ENCODE measurements at places on chromosomes 3 and 15.

- no peak for DNase-seq
Measured at GRCh38 chr3:27208961-27209616, 160.1 kb downstream of the NEK10 start.

DNA sequence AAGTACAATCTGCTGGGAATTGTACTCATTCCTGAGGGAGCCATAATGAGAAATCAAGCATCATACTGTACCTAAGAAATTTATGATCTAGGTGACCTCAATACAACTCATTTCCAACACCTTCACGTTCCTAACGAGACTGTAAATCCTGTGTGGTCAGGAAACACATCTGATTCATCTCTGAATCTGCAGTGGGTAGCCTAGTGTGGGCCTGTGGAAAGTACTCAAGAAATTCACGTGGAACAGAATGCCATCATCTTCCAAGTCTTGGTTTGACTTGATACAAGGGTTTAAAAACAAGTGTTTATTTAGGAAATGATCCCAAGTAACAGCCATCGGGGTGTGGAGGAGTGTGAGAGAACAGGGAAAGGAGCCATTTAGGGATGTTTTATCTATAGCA lies 568.9 kb downstream of the EDEM1 start:
- DNase-seq: no peak

- DNase-seq: no peak
Measured at GRCh38 chr3:170419557-170420087, 954 bp downstream of the CLDN11 start.

- DNase-seq: peak; percentile 9
Measured at GRCh38 chr3:47283591-47284364, 1.0 kb downstream of the KLHL18 start.

- DNase-seq: no peak
Measured at GRCh38 chr15:47523681-47524475, 193.4 kb upstream of the SEMA6D start.

- no peak for DNase-seq
Measured at GRCh38 chr3:175222356-175222755, 363.2 kb downstream of the NAALADL2 start.

DNA sequence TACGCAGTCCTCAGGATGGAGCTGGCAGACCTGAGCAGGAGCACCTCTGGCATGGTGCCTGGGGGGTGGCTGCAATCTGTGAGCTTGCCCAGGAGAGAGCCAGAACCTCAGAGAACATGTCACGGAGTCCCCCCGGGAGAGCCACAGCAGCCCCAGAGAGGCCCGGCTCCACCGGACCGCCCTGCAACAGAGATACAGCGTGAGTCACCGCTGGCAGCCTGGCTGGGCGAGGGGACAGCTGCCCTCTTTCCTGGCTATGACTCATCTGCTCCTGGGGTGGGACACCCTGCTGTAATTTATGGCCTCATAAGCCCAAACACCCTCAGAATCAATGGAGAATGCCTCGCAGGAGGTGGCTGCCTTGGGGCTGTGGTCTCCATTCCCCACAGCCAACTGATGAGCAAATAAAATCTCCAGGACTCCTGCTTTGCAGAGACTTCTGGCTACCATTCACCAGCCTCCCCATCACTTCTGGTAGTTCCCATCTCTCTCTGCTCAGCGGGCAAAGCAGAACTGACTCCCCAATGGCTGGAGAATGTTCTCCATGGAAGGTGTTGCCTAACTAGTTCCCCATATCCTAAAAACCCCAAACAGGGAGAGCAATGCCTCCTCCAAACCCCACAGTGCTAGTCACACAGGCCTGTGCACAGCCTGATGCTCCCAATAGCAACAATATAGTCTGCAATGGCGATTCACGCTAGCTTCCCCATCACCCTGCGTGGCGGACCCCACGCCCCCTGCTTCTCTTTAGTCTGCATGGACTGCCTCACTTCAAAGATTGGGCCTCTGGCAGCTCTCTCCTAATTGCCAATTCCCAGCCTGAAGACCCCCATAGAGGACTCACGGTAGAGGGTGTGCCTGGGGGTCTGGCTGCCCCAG lies 21.6 kb downstream of the ACSBG1 start:
- no peak for DNase-seq

DNA sequence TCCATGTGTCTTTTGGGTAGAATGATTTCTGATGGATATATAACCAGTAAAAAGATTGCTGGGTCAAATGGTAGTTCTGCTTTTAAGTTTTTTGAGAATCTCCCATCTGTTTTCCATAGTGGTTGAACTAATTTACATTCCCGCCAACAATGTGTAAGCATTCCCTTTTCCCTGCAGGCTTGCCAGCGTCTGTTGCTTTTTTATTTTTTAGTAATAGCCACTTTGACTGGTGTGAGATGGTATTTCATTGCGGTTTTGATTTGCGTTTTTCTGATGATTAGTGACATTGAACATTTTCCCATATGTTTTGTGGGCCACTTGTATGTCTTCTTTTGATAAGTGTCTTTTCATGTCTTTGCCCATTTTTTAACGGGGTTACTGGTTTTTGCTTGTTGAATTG lies 36.3 kb upstream of the MB21D2 start:
- DNase-seq: no peak

GRCh38 chr15:60590935-60591495 lies 112.1 kb upstream of the ICE2 start:
- no peak for DNase-seq

DNA sequence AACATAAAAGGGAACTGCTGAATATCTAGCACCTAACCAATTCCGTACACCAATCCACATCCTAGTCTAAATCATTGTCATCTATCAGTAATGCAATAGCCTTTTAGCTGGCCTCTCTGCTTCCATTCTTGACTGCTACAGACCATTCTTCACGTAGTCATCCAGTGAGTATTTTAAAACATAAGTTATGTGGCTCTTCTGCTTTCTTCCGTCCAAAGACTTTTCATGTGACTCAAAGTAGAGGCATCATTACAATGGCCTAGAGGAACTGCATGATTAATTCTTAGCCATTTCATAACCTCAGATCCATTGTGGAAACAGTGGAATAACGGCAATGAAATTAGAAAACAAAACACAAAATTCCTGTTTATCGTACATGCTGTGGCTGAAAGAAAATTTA lies 88.9 kb upstream of the CBLB start:
- no peak for DNase-seq

DNA sequence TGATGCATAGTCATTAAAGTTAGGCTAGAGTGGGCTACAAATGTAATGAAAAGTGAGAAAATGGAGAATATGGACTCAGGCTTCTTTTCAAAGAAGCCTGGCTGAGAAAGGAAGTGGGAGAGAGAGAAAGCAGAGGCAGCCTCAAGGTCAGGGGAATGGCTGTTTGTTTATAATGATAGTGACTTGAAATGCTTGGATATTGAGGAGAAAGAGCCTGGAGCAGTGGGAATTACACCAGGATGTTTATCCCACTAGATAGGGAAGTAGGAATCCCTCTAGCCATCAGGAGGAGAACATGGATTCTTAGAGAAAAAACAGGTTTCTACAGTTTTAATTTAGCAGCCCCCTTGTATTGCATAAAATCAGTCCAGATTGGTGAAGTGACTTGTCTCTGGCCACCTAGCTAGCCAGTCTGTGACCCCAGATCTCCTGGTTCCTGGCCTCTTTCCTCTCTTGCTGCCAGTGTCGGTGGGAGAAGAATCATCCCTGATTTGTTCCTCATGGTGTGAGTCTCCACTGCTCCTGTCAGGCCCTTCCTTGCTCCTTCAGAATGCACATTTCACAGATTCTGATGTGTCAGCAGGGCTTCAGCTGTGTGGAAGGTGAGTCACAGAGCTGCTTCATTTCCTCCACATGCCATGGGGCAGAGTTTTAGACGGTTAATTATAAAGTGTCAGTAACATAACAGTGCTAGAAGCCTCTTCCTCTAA lies 32.9 kb downstream of the SEMA6D start:
- no peak for DNase-seq

DNA sequence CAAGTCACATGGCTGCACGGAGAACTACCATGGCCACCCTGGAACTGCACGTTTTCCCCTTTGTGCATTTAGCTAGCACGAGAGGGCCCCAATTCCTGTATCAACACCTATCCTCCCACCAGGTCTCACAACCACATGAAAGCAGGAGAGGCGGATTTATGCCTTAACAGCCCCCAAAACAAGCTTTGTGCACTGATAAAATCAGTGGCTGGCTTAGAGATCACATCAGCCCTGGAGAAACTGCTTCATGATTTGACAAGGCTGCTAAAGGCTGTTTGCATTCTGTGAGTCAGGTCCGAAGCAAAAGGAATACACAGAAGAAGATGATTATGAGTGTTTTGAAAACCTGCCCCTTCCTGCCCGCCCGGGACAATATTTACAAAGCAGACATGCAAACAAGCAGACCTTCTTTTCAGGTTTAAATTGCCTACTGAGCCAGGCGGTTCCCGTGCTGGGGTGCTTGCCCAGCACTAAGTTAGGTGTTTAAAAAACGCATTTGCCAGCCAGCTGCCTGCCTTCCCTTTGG lies 25.9 kb downstream of the CEMIP start:
- DNase-seq: no peak

GRCh38 chr3:110736332-110736731 lies 335.3 kb upstream of the NECTIN3 start:
- DNase-seq: no peak

DNA sequence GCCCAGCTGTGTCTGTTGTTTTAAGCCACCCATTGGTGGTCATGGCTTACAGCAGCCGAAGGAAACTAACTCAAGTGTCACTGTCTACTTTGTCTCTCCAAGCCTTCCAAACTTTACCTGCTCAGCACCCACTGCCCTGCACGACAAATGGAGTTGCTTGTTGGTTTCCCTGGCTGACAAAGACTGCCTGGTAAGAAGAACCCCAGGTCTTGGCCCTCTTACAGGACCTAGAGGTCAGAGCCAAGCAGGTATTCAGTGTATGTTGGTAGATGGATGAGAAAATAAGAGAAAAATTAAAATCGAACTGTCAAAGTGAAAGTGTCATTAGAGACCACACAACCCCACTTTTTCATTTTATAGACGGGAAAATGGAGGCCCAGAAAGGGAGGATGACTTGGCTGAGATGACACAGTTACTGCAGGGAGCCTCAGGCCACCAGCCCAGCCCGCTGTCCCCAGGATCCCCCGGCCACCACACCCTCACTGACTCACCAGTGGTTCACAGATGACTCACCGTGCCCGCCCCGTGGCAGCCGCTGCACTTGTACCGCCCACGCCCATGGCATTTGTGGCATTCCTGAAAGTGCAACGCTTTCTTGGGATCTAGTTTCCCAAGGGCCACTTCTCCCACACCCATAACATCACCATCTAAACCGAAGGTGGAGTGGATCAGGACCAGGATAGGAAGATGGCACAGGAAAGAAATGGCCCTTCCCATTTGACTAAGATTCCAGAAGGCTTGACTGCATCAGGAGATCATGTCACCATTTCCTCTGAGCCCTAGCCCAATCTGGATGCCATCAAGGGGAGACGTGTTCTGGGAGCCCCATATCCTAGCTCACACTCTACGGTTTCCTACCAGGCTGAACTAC lies 15.2 kb downstream of the SSUH2 start:
- no peak for DNase-seq

DNA sequence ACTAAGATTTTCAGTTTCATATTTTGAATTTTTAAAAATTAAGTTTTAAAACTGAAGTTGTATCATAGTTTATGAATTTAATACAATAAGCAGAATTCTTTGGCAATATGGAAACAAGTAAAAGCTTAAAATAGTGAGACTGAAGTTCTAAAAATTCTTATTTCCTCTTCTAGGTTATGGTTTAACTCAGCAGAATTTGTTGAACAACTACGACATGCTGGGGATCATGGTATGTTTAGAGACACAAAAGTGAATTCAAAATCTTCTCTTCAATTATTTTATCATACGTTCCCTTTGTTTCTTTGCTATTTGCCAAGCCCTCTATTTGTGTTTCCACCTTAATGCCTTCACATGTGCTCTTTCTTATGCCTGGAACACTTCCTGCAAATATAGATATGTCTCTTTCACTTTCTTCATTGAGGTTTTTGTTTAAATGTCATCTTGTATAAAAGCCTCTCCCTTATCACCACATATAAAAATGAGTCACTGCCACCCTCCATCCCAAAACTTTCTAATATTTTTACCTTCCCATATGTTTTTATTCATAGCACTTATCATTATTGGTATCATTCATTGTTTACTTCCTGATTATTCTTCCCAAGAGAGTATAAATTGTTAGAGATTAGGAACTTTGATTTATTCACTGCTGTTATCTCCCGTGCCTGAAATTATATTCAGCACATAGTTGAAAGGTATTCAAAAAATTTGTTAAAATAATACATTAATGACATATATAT lies 6.4 kb downstream of the SUCNR1 start:
- peak; percentile 37 for DNase-seq

Measured in pons (tissue), 1 donor.